ENCODE measurements at places on chromosomes 11 and 22.
A peak's percentile ranks its signal among the peaks of the same experiment; 100 is the strongest.

GRCh38 chr11:37182031-37182430 lies 584.0 kb upstream of the RAG2 start:
- DNase-seq = no peak

DNA sequence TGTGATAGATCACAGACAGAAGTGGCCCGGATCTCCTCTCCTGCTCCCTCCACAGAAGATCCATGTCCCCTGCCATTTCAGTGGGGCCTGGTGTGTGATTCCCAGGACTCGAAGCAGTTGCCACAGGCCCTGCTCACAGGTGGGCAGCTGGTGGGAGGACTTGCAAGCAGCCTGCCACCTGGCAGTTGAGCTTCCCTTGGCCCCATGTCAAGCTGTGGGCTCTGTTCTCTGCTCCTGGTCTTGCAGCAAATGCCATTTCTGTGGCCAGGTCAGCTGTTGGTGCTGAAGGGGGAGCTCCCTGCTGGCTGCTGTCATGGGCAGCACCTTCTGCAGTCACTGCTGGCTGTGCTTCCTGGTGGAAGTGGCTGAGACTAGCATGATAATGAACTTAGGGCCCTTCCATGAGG lies 59.1 kb upstream of the SLC22A12 start:
- no peak for DNase-seq

GRCh38 chr11:113547739-113548138 lies 72.5 kb upstream of the DRD2 start:
- no peak for DNase-seq

DNA sequence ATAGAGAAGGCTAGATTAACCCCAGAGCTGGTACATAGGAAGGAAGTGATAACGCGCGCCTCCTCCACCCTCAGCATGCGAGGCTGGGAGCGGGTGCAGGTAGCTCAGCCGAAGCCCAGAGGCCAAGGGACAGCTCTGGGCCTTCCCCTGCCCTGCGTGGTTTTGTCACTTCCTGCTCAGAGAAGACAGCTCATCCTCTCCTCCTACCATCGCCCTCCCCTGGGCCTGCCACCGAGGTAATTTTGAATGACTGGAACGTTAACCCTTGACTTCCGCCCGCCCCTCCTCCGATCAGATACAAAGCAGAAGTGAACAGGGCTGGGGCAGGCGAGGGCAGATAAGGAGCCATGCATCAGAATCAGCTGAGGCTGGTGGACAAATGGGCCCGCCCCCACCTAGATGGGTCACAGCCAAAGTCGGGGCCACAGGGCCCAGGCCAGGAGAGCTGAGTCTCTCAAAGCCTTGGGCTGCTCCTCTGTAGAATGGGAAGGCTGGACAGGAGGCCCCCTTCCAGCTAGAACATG lies 1.6 kb downstream of the RAC2 start:
- DNase-seq = peak; percentile 92

DNA sequence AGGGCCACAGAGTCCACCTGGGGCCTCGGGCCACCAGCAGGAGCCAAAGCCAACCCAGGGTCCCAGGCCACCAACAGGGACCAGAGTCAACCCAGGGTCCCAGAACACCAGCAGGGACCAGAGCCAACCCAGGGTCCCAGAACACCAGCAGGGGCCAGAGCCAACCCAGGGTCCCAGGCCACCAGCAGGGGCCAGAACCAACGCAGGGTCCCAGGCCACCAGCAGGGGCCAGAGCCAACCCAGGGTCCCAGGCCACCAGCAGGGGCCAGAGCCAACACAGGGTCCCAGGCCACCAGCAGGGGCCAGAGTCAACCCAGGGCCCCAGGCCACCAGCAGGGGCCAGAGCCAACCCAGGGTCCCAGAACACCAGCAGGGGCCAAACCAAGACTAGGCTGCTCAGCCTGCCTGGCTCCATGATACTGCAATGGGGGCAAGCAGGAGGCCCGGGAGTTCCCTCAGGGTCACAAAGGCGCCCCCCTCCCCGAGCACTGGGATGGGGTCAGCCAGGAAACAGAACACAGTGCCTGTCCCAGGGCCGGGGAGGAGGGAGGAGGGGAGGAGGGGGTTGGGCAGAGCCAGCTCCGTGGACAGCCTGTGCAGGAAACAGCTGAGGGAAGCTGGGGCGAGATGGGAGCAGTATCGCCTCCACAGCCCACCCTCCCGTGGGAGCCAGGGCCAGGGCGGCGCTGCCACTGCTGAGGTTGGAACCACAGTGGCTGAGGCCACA lies 62.0 kb upstream of the PRR5 start:
- DNase-seq = no peak

GRCh38 chr11:74366576-74366975 lies 31.7 kb downstream of the PGM2L1 start:
- DNase-seq = no peak

- DNase-seq = no peak
Observed at GRCh38 chr11:26985943-26986342, 8.0 kb upstream of the FIBIN start.

DNA sequence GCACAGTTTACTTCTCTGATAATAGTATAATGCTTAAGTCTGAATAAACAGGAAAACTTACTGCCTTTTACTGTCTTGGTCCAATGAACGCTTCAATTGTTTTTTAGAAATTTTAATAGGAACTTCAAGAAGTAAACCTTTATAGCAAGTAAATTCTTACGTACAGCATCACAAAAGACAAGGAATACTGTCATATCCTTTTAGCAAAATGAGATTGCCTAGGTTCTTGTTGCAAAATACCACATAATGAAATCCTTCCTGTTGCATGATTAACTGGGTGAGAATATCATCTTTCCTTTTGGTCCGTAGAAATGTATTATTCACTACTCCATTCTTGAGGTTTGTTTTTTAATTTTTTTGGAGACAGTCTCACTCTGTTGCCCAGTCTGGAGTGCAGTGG lies 22.3 kb upstream of the HIKESHI start:
- DNase-seq = no peak

- no peak for DNase-seq
Observed at GRCh38 chr11:6458352-6459098, 15.2 kb downstream of the TRIM3 start.

- DNase-seq = no peak
Observed at GRCh38 chr11:6557761-6558674, 45.4 kb downstream of the RRP8 start.

GRCh38 chr11:75344186-75344585 lies 7.3 kb downstream of the ARRB1 start:
- DNase-seq = no peak

DNA sequence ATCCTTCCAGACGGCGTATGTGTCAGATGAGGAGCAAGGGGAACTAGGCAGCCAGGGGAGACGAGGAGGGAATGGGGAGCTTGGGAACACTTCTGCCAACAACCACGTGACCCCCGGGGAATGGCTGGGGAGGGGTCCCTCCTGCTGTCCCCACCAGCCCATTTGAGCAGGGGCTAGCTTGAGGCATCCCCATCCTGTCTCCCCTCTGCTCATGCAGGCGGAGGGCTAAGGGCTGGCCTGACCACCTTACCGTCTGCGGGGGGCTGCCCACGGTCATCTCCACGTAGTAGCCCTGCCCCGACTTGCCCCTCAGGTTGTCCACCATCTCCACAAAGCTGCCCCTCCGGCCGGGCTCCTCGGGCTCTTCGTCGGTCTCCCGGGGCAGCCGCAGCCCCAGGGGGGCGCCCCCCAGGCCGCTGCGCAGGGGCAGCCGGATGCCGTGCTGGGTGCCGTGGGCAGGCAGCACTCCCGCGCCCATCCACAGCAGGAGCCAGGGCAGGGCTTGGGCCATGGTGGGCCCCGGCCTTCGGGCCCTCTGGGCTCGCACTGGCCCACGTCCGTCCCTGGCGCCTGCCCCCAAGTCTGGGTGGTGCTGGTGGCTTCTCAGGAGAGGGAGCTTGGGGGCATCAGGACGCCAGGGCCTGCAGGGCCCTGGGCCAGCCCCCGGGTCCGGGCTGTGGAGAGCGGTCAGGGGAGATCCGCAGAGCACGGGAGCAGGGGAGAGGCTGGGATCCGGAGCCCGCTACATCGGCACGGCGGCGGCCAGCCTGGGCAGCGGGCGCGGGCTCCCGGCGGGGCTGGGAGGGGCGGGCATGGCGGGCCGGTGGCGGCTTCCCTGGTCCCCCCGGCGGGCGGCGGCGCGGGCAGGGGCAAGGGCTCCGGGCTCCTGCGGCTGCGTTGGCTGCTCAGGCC lies 515 bp downstream of the BACE1 start:
- DNase-seq = no peak

DNA sequence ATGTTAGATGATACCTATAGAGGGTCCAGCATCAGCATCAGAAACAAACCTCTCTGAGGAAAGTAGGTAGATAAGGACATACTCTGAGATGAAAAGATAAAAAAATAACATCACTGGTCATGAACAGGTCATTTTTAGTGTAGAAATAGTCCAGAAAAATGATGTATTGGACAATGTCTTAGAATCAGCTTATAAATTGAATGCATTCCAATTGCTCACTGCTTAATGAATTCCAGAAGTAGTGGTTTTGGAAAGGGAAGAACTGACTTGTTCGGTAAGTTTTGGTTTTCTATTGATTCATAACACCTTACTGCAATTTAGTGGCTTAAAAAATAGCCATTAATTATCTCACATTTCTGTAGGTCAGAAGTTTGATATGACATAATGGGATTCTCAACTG lies 929.5 kb upstream of the CCDC90B start:
- DNase-seq = no peak

DNA sequence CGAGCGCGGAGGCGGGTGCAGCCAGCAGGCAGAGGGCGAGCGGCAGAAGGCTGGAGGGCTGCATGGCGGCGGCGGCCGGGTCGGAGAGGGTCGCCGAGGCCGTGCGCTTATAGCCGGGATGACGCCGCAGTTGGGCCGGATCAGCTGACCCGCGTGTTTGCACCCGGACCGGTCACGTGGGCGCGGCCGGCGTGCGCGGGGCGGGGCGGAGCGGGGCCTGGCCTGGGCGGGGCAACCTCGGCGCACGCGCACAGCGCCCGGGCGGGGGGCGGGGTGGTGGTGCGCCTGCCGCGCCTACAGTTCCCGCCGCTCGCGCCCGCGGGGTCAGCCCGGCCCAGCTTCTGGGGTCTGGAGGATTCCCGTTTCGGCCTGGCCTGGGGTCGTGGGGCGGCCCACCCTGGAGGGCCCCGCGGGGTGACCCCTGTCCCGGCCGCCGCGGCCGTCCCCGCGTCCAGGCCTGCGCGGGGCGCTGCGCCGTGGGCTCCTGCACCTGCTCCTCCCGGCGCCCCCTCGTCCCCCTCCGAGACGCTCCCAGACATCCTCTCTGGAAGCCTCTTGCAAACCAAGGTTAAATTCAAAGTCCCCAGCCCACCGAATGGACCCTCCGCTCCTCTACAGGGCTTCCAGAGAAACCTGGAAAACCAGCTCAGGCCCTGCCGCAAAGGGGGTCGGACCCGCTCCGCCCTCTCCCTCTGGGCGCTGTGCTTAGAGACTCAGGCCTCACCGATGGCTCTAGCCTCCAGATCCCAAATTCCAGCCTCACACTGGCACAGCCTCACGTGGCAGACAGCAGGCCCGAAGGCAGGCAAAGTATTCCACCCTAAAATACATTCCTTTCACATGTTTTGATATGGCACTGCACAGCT lies at the start of gene CTSD:
Gene CTSD (minus strand): TSS at position 132 of the 866 bp plus-strand sequence. CDS start 68 bp downstream, at position 64.
- DNase-seq = peak; percentile 81

- DNase-seq = no peak
Observed at GRCh38 chr11:15783619-15784018, 572.7 kb downstream of the SOX6 start.

- no peak for DNase-seq
Observed at GRCh38 chr11:127524618-127525017, 524.0 kb upstream of the KIRREL3 start.

DNA sequence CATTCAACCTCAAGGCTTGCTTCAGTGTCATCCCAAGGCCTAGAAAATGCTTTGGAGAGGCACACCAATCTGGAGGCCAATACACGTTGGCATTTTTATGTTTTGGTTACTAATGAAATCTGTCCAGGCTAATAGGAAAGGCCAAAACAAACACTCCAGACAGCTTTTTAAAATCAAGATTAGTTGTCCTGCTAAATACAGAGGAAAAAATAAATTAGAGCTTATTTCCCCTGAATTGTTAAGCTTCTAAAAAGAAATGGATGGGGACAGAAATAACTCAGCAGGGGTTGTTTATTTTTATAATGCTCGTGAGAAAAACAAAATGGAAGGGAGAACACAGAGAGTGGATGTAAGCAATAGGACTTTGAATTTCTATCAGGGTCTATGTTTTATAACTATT lies 438.5 kb upstream of the LRRC4C start:
- no peak for DNase-seq

- DNase-seq = peak; percentile 58
Observed at GRCh38 chr11:118342503-118343161, at the start of gene CD3D. CD3D (minus strand) TSS chr11:118342705; CDS start chr11:118342607, 98 bp downstream.
